NK-92 treated with Interleukin-12 subunit alpha and Interleukin-12 subunit beta, amount 100 ng/mL, for 24 hours (cell line): ENCODE measurements at places on chromosomes 7 and 10.

GRCh38 chr10:103803941-103804340 lies 51.4 kb downstream of the SH3PXD2A start:
- DNase-seq = no peak

DNA sequence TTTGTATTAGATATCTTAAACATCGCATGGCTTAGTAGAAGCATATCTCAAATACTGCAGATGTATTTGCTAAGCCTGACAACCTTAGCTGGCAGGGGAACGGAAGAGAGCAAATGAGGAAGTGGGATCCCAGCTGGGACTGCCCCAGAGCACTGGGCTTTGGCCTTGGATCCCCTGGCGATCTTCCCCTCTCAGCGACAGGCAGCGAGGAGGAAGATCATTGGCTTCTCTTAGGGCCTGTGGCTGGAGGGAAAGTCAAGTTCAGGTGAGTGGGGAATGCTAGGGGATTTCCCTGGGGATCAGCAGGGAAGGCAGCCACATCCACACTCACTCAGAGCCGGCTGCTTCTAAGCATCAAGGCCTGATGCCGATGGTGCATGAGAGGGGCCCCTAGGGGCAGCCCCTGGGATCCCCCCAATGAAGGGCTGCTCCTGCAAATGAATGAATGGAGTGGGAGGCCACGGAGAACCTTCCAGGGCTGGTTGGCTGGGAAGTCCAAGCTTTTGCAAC lies 42.0 kb downstream of the LYZL2 start:
- DNase-seq = no peak

DNA sequence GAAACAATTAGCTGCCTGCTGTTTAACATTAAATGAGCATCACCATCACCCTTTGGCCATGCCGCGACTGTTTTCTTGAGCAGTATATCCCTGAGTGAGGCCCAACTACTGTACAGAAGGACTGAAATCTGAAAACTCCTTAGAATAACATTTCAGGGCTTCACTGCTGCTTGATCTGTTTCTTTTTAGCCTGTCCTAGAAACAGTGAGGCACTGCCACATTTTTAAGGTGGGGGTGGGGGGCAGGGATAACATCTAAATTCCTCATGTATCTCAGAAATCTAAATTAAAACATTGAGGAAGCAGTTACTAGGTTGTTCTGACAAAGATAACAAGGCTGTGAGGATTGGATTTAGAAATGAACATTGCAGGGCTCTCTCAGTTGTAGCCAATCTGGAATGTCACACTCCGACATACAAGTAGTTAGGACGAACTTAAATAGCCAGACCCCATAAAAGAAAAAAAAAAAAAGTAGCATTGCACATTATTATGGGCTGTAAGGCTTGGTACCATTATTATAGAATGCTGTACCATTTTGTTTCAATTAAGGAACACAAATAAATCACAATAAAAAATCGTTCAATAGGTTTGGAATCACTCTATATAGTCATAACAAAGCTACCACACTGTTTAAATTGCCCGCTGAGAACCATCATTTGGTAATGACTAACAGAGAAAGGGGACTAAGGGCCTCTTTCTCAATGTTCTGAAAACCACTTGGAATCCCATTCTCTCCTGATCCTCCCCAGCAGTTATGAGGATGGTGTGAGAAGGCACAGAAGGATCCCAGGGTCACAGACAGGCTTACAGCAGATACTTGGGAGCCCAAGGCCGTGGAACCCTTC lies 256.1 kb downstream of the INHBA start:
- no peak for DNase-seq

DNA sequence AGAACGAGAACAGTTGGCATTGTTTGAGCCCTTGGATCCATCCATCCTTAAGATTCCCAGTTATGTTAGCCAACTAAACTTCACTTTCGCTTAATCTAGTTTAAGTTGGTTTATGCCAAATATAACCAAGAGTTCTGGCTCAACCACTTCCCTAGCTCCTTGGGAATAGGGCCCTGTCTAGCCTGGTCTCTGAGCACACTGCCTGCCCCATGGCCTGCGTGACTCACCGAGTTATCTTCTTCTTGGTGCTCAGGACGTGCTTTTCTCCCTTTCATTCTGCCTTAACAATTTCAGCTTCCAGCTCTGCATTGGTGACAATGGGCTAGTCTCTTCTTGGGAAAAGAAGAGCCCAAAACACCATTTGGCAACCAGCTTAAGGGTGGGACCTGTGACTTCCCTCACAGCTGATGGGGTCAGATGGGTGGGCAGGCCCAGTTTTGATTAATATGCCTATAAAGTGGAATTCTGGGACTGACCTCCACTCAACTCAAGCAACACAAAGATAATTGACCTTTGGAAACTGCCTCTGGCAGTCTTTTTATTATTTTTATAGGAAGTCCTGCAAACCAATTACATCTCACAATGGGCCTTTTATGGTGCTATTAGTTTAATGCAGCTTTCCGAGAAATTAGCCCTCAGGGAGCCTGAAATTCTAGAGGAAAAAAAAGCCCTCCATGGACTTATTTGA lies 126.4 kb downstream of the CFAP58 start:
- DNase-seq = no peak

DNA sequence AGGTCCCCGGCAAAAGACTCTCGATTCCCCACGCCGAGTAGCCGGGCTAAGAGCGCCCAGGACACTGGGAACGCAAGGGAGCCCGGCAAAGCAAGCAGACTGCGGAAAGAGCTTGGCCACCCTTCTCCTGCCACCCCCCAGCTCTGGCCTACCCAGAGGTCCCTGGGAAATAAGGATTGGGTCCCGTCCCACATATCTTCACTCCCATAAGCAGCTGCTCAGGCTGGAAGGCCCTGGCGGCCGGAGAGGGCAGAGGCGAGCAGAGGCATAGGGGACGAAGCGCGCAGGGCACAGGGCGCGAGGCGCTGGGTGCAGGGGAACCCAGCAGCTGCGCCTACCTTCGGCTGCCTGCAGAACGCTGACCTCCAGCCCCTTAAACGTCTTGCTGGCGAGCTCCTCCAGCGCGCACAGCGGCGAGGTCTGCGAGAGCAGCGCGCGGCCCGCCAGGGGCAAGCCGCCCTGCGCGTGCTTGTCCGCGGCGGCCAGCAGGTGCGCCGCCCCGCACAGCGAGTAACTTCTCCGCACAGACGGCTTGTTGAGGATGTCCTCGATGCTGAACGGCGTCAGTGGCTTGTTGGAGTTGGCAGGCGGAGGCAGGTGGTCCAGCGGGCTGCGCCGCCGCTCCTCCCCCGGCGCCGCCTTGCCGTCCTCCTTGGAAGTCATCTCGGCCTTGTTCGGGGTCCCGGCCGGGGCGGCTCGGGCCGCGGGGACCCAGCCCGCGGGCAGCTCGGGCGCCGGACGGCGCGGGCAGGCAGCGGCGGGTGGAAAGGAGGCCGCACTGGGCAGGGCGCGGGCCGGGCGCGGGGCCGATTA lies 904 bp downstream of the LBX1 start:
- no peak for DNase-seq

- DNase-seq = no peak
Measured at GRCh38 chr7:127858915-127859189, 172.4 kb downstream of the LRRC4 start.

DNA sequence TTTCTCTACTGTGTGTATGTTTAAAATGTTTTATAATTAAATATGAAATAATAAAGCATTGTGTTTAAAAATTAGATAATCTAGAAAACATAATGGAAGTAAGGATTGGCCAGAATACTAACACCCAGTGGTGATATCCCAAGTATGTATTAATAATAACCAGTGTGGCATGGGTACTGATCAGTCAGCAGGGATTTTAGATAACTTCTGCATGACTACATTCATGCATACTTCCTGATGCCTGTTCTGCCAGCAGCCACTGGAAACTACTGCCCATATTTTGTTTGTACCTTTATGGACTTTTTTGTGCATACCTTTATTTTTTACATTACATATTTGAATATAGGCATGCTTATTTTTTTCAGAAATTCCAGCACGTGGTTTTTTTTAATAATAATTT lies 156.6 kb upstream of the TMEM196 start:
- DNase-seq = no peak

GRCh38 chr10:3060481-3060889 lies 6.9 kb upstream of the PFKP start:
- no peak for DNase-seq

DNA sequence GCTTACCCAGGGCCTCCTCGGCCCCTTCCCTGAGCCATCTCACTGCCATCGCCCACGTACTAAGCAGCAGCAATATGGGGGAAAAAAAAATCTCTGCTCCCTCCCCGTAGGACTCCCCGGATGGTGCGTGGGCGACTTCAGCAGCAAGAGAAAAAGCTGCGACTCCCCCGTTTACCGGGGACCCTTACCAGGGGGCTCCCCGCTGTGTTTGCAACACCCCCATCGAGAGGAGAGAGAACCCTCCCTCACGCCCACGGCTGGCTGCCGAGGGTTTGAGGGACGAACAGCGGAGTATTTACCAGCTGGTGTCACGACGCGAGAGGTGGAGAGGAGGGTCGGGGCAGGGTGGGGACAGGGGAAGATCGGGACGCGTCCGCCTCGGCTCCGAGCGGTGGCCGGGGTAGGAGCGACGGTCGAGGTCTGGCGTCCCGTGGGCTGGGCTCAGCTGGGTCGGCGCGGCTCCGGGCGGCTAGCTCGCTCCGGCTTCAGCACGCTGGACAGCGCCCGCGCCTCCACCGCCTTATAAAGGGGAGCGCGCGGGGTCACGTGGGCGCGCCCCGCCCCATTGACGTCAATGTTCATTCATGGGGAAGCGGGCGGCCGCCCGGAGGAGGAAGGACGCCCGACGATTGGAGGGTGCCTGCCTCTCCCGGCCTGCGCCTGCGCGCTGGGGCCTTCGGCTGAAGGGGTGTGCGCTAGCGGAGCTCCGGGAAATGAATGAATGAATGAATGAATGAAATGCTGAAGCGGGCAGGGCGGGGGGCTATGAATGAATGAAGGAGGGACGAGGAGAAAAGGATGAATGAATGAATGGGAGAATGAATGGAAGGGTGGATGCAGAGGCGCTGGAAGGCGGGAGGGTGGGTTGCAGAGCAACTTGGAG lies at the start of gene VGF:
VGF (minus strand) TSS at position 495 of the 883 bp plus-strand sequence. CDS start 726 bp downstream, outside the sequence.
- DNase-seq = no peak

- DNase-seq = no peak
Measured at GRCh38 chr10:125812128-125812750, 10.8 kb downstream of the UROS start.

DNA sequence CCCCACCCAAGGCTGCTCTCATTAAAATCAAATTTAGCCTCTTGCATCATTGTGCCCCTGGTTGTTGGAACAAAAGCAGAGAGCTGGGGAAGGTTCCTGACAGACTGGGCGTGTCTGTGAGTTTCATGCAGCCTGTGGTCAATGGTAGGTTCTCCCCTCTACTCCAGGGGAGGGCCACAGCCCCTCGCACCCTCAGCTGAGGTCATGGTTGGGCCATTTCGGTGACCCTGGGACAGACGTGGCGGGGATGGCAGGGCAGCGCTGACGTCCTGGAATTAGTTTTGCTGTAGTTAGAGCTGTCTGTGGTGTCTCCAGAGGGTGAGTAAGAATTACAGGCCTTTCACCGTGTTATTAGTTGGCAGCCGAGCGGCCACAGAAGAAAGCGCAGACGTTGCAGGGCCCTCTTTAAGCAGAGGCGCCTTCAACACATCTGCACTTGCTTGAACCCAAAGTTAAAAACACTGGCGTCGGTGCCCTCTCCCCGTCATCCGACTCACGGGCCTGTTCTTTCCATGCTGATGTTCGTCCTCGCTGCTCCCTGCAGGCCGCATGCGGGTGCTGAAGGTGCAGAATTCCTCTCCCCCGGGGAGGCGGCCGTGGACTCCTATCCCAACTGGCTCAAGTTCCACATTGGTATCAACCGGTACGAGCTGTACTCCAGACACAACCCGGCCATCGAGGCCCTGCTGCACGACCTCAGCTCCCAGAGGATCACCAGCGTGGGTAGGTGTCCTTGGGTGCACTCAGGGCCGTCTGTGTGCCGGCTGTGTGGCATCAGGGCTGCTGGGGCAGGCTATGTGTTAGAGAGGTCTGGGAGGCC lies 2.8 kb downstream of the FAM20C start:
- DNase-seq = no peak

GRCh38 chr7:140673063-140673773 lies 473 bp downstream of the ADCK2 start:
- no peak for DNase-seq

GRCh38 chr10:25938405-25938804 lies 4.4 kb downstream of the MYO3A start:
- no peak for DNase-seq

DNA sequence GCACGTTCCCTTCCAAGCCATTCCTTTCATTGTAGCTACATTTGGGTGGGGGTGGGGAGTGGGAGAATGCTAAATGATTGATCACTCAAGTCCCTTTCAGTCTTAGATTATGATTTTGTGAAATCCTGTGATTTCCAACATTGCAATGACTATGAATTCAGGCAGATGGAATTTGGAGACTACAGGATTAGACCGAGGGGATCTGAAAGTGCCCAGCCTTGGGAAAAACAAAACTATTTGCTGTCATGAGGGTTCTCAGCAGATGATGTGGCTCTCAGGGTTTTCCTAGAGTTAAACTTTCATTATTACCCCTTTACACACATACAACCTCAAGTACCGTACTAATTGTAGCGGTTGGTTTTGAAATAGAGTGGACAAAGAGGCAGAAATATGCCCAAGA lies 4.7 kb downstream of the MACROH2A2 start:
- no peak for DNase-seq

- DNase-seq = no peak
Measured at GRCh38 chr7:11458736-11459483, 373.1 kb downstream of the THSD7A start.

DNA sequence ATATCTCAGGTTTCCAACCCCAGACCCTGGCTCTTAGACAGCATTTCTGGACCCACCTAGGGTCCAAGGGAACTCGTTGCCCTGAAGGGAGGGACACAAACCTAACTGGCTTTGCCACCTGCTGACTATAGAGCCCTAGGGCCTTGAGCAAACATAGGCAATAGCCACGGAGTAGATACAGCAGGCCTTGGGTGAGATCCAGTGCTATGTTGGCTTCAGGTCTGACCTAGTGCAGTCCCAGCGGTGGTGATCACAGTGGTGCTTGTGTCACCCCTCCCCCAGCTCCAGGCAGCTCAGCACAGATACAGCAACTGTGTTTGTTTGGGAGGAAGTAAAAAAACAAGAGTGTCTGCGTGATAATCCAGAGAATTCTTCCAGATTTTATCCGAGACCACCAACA lies 9.7 kb upstream of the TNKS2 start:
- no peak for DNase-seq

DNA sequence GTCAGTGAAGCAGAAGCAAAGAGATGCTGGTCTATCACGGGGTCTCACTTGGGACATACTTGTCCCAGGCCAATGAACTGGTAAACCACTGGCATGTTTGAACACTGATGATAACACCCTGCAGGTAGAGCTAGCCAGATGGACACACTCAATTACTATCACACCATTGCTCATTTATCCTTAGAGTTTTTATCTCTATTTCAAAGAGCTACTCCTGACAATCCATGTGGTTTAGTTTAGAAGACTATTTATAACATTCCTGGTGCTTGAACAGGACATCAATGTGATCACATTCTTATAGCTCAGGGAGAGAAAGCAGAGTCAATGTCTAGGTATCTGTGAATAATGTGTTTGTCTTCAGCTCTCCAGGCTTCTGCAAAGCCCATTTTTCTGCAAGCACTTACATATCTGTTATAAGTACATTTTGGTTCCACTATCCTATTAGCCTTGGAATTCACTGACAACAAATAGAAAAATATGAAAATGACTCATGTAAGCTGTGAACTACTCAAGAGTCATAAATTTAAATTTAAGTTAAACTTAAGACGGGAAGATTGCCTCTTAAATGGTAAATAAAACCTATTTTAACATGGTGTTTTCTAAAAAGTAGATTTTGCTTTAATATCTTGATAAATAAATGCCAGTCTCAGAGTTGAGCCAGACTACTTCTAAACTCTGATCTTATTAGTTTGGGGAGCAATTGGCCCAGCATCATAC lies 106.7 kb upstream of the MBL2 start:
- DNase-seq = no peak
